Left lung (tissue), 14 donors: ENCODE measurements at places on chromosomes 3 and 15.

DNA sequence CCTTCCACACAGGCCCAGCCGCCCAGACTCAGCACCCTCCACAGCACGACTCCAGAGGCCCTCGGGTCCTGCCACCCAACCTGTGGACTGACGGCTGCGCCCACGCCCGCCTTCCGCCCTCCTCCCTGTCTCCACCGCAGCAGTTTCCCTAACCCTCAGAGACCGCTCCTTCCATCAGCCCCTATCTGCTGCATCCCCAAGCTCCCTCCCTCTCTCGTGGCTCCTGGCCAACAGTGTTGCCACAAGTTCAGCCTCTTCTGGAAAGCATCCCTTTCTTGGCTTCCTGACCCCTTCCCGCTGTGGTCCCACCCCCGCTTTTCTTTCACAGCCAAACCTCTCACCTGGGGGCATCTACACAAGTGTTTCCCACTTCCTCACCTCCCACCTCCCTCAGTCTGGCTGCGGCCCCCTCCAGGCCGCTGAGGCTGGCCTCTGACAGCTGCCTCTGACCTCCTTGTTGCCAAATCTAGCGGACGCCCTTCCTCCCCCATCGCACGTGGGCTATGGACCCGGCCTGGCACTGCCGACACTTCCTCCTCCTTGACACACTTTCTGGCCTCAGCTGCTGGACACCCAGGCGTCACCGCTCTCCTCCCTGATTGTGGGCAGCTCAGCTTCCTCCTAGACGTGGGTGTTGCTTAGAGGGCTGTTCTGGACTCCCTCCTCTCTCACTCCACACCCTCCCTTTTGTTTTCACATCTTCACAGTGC is 168.8 kb upstream of the TLE3 start:
- DNase-seq: peak; percentile 91

DNA sequence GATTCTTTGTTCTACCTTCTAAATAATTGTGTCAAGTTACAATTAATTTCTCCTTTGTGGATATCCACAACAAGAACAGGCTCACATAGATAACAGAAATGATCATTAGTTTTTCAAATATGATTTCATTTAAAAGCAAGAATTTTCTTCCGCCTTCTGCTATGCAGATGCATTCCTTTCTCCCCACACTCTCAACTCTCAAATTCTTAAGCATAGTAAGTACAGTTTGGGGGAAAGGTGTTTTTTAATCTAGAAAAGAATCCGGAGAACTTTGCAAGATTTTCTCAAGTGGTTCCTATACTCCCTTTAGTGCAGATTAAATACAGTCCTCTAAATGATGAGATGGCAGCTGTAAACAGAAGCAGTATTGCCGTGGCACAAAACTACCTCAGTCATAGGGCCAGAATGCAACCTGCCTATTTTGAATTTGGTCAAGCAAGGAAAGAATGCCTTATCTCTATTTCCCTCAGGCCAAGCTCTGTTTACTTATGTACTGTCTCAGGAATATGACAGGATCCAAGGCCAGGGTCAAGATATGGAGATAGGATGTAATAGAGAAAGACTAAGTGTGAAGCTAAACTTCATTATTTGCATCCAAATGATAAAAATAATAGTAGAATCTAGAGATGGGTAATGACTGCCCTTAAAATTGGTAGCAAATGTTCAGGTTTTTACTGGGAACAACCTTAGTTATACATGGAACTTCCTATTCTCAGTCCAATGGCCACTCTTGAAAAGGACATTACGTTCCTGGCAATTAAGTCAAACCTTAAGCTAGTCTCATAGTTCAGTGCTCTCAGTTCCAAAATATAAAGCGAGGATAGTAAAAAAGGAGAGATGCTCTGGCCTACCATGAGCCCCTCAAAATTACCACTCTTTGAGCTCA is 77.3 kb upstream of the PHLDB2 start:
- DNase-seq: no peak

DNA sequence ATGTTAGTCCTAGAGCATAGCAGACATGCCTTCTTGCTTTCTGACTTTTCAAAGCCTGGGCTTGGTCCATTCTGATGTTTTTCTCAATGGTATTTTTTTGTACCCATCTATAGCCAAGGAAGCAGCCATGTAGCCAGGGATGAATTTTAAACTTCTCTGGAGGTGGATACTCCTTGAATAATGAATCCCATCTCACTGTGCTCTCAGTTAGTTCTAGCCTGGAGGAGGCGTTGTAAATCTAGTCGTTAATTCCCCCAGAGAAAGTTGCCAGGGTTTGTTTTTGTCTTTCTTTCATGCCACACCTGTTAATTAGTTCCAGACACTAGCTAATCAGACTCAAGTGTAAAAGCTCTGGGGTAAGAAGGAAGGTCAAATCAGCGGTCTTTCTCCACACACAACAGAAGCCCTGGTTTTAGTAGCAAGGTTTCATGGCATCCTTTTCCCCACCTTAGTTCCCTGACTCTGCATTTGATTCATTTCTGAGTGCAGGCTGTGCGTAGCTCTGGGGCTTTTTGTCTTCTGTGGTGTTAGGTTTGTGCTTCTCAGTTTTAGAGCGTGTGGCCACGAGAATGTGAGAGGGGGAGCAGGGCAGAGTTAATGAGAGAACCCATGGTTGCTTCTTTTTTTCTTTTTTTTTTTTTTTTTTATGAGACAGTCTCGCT is 19.7 kb downstream of the PTPRG start:
- DNase-seq: no peak

GRCh38 chr3:128873244-128874022 is 6.0 kb upstream of the ACAD9 start:
- no peak for DNase-seq

GRCh38 chr3:155390351-155390750 is 96.9 kb upstream of the STRIT1 start:
- no peak for DNase-seq

GRCh38 chr15:67174864-67175573 is 79.4 kb downstream of the AAGAB start:
- no peak for DNase-seq

DNA sequence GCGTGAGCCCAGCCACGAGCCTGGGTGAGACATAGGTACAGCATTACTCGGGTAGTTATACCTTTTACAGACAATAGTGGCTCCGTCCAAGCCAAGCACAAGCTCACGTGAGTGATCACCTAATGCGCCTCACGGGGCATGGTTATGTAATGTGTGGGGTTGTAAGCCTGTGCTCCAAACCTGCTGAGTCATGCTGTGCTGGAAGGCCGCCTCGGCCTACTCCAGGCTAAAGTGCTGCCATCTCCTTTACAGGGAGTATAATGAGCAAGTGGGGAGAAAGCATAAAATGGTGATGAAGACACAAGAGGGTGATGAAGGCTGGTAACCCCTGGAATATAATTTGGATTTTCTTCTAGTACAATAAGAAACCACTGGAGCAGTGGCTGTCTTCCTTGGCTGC is 175.8 kb upstream of the STT3B start:
- no peak for DNase-seq
